Caco-2 (cell line): ENCODE measurements at places on chromosomes 12 and 14. TPM values are rescaled to one million over a fixed set of nuclear protein-coding genes. Genes with fewer than 3 reads are reported as not detected.

The HOTAIR gene
- 1.6 and 1.9 TPM in 2 replicates for total RNA-seq

GRCh38 chr14:84288781-84289180, 1241.2 kb upstream of the FLRT2 start:
- DNase-seq: no peak

- DNase-seq: no peak
These were observed 214.7 kb downstream of the PDZRN4 start for GRCh38 chr12:41402801-41403200.

DNA sequence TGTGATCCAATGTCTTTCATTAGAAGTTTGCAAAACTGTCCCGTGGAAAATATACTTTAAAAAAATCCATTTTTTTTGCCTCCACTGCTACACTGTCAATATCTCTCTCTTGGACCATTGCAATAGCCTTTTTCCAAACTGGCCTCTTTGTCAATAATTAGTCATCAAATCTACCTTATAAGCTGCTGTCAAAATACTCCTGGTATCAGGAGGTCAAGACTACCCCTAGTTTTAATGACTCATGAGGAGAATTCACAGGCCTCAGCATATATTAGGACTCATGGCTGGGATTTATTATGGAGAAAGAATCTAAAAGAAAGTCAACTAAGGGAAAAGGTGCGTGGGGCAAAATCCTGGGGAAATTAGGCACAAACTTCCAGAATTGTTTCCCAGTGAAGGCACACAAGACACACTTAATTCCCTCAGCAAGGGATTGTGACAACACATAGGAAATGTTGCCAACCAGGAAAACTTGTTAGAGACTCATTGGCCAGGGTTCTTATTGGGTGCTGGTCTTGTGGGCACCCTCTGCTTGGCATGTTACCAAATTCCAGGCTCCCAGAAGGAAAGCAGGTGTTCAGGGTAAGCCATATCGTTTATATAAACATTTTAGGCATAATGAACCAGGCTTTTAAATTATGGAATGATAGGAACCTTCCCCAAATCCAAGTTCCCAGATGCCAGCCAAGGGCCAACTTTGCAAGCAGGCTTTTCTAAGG, 56.1 kb downstream of the TMEM117 start:
- no peak for DNase-seq

DNA sequence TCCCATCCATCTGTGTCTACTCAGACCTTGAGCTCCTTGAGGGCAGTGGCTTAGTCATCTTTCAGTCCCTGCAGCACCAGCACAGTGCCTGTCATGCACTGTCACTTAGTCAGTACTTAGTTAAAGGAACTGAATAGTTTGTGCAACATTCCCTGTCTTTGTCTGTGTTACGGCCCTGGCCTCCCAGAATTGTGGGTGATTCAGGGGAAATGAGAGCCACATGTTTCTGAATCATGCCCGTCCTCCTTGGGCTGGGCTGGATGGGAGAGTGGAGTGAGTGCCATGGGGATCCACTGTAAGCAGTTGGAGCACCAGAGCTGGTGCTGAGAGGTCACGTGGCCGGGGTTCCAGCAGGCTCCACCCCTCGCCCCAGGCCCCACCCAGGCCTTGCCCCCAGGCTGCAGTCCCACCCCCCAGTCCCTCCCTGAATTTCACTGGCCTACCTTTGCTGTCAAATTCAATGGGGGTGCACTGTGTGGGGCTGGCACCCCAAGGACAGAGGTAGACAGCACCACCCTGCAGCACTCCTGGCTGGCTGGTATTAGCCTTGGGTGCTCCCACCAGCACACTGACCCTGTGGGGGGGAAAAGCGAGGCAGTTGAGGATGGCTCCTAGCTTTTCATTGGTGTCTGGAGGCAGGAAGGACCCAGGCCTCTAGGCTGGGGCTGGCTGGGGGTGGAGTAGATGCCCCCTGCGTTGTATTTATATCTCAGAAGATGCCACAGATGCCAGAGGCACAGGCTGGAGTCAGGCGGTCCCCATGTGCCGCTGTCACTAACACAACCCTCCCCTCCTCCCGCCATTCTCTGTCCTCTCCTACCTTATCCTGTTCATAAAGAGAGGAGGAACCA, 7.5 kb downstream of the ITGA5 start:
- DNase-seq: no peak

GRCh38 chr12:54004841-54005530, 3.8 kb upstream of the HOXC8 start:
- DNase-seq: no peak

- DNase-seq: no peak
These were observed 16.7 kb upstream of the GCH1 start for GRCh38 chr14:54919330-54919729.

The SYCP3 gene
- total RNA-seq: 0.16 TPM in 1 of 2 replicates, not detected in the other

The SCNN1A gene
- total RNA-seq: 52.6 and 53.5 TPM in 2 replicates

The PMEL gene
- total RNA-seq: 7.8 and 9.7 TPM in 2 replicates

DNA sequence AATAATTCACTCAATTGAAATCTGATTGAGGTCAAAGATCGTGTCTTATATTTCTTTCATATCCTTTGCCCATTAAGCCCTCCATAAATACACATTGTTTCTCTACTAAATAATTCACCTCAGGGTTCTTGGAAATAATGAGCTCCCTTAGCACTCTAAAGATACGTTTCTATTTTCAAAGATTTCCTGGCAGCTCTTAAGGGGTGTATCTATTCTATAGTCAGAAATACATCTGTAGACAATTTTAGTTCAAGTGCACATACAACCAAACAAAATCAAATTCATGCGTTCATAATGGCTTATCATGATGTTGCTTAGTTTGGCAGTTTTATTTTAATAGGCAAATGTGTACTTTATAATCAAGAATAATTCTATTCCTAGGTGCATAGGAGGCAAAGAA, 361.1 kb upstream of the DDHD1 start:
- DNase-seq: no peak

DNA sequence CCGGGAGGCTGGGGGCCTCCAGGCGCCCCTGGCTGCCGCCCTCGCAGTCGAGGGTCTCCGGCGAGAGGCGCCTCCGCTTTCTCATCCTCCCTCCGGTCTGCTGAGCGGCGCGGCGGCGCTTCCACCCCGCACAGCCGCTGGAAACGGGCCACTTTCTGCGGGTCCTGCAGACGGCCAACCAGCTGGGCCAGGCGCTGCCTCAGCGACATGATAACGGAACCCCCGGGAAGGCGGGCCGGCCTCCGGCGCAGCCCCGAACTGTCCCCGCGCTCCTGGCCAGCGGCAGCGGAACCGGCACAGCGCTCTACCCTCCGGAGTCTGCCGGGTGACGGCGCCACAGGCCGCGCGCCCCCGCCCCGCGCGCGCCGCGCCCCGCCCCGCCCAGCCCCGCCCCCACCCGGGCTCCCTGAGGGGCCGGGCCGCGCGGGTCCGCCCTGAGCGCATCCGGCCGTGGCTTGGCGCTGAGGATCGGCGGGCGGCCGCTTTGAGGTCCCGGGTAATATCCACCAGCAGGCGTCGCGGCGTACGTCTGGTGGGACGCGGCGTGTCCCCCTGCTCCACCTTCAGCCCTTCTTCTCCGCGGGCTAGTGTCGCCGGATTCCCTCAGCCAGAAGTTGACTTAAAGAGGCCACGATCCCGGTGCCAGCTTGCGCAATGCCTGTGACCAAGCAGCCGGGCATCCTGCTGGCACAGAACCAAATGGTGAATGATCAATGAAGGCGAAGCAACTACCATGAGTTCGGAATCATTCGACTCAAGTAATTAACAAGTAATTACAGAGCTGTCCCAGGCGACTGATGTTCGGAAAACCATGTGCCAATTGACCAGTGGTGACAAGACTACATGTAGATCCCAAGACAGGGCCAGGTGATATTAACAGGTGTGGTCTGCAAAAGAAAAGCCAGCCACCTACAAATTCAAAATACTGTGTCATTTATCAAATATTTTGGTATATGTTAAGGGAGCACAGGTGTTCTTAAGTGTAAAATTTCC, at the start of gene SGPP1:
Gene SGPP1 (minus strand): TSS at position 330 of the 993 bp plus-strand sequence. CDS start 121 bp downstream, at position 209.
- DNase-seq: peak; percentile 85

The DEGS2 gene
- 3.8 and 5.1 TPM in 2 replicates for total RNA-seq

DNA sequence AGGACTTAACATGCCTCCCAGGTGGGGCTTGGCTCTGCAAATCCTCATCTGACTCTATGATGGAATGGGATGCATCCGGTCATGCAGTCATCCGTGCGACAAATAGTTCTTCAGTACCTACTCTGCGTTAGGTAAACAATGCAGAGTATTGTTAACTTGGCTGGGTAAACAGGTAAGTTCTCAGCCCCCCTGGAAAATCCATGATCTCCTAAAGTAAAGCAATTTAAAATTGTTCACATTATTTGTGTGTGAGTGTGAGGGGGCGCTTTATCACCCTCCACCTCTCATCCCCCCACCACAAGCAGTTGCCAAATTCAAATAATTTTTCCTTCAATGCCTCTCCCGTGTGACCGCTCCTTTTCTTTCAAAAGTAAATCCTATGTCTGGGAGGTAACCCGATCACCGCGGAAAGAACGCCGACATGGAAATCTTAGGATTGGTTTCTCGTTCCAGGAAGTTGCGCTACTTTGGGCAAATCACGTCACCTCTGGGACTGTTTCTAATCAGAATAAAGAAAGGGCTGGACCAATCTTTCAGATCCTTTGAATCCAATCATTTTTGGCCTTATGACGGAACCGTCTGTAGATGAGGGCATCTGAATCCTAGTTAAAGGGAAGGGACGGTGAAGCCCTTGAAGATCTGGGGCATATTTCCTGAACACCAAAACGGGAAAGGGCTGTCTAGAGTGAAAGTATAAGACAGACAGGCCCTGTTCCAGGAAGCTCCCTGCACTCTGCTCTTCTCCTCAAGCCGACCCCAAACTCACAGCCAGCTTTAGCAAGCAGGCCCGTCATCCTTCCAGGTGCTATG, 44.0 kb upstream of the SINHCAF start:
- DNase-seq: peak; percentile 75

DNA sequence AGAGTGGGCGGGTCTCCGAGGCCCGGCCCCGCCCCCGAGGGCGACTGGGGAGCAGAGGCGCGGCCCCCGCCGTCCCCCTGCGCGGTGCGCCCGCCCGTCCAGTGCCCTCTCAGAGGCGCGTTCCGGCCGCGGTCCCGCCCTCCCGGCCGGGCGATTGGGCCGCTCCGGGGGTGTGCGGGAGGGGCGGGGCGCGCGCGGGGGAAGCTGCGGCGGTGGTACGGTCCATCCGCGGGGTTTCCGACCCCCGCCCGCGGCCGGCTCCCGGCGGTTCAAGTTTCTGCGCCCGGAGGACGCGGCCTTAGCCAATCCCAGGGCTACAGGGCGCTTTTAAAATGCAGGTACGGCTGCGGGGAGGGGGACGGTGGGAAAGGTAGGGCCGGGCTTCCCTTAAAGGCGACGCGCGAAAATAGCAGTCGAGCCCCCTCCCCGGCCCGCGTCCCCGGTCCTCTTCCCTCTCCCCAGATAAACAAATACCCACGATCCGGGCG, 315 bp upstream of the CCDC85C start:
- DNase-seq: peak; percentile 94

The ZFP36L1 gene
- total RNA-seq: 94.8 and 103 TPM in 2 replicates

The WIF1 gene
- total RNA-seq: not detected in 2 replicates

DNA sequence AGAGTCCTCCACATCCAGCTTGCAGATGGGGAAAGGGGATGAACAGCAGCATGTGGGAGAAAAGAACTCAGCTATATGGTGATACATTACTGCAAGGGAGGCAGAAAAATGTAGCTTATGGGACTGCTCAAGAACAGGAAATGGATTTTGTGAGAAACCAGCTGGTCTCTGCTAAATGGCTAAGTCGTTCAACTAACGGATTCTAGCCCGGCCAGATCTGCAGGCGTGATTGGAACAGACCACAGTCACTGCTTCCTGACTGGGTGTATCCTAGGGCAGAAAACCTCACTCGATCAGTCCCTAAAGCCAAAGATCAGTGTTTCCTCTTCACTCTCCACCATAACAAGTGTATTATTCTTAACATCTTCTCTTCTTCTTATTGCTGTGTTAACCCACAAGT, 8.1 kb upstream of the PTGDR start:
- no peak for DNase-seq

GRCh38 chr12:55721601-55722213, 1.5 kb downstream of the RDH5 start:
- no peak for DNase-seq

The RPL6 gene
- total RNA-seq: 1,460 and 1,533 TPM in 2 replicates

The TC2N gene
- total RNA-seq: 30.6 and 31.0 TPM in 2 replicates

The ESYT1 gene
- total RNA-seq: 70.4 and 79.0 TPM in 2 replicates

DNA sequence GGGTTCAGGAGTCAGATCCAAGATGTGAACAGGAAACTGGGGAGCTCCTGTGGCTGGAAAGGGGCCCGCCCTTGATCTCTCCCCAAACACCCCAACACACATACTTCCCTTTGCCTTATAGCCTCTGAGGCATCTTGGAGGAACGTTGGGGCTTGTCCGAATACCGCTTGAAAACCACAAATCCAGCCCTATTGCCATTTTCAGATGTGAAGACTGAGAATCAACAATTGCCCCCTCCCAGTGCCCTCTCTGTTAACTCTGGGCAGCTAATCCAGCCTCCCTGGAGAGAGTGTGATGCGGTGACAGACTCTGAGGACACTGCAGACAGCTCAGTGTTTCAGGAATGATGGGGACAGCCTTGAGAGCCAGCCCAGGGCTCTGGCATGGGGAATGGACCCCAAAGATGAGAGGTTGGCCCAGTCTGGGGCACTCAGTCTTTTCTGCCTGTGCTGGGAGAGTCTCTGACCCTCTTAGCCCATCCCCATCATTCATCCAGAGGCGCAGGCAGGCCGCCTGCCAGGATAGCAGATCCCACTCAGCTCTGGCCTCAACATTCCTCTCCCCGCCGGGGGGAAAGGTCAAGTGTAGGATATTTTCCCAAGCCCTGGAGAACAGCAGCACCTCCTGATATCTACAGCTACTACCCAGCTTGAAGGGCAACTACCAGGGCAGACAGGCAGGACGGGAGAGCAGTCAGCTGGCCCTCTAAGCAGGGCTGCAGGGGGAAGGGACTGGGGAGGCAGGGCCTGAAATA, 24.6 kb upstream of the LTBP2 start:
- no peak for DNase-seq

- no peak for DNase-seq
These were observed at the start of gene PTCSC3 for GRCh38 chr14:36176524-36176923. TSS of gene PTCSC3 (minus strand) at chr14:36176722.

DNA sequence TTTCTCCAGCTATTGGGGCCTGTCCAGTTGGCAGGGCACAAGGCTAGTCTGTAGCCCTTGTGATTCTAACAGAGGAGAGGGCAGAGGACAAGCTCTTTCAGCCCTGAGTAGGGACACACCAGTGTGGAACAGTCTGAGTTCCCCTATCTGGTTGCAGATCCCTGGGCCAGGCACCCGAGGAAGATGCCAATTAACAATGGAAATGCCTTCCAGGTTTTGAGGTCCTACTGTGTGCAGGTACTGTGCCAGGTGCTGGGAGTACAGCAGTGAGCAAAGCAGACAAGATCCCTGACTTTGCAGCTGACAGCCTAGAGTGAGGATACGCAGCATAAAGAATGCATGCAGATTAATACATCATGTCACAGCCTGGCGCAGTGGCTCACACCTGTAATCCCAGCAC, 17.1 kb downstream of the DTX1 start:
- no peak for DNase-seq

The MDGA2 gene
- total RNA-seq: not detected in 2 replicates

DNA sequence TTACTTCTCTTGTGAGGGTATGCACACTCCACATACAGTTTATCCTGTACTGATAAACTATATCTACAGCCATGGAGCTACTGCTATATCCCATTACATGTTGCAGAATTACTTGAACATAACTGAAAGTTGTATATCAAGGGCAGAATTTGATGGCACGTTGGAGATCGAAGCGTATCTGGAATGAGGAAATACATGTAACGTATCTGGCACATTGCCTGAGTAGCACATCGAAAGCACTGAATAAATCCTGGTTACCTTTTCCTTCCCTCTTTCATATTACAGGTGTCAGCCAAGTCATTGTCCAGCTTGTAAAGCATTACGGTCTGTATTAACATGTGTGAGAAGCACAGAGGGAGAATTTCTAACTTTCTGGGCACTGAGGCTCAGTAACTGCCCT, 42.1 kb upstream of the LIN7A start:
- no peak for DNase-seq
